ENCODE measurements at places on chromosomes 12 and 14. TPM values are rescaled to one million over a fixed set of nuclear protein-coding genes. Genes with fewer than 3 reads are reported as not detected.

DNA sequence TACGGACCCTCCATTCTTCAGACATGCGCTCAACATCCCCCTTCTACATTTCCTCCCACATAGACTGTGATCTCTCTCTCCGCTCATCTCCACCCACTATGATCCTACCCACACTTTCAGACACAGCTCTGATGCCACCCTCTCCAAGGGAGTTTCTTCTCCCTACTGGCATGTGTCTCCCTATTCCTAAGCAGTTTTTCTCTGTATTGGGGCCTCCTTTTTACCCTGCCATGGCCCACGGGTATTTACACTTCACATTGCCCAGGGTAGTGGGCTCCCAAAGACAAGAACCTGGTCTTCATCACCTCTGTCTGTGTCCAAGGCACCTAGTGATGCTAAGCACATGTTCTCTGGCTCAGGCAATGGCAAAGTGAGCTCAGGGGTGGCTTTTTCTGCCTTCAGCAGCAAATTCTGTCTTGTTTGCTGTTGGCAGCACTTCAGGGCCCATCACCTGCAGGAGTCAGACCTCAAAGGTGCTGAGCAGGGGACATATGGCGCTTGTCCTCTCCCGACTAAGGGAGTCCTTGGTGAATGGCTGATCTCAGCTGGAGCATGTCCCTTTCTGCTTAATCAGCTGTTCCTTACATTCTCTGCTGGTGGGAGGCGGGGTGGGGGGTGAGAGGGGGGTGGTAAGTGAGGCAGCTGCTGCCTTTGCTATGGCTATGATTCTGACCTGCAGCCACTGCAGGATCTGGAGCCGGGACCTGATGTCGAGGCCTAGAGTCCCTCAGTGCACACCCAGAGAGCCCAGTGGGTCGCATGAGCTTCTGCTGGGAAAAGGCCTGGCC lies 256.8 kb downstream of the PCNX1 start:
- no peak for DNase-seq

DNA sequence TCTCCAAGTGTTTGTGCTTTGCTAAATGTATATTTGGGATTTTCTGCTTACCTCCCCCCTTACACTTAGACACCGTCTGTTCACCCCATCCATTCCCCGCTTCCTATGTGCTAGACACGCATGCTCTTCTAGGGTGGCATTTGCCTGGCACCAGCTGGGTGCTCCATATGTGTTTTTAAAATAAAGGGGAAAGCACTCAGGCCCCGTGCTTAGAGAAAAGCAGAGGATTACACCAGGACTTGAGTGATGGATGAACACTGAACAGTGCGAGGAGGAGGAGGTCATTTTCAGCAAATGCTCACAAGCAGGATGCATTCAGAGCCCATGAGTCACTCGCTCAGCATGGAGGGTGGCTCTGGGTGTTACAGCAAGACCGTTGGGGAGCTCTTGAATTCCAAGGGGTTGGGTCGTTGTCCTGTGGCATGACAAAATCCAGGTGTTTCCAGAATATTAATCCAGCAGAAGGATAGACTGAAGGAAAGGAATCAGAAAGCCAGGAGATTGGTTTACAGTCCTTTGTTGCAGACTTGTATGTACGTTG lies 2.9 kb upstream of the BDKRB1 start:
- DNase-seq = no peak

DNA sequence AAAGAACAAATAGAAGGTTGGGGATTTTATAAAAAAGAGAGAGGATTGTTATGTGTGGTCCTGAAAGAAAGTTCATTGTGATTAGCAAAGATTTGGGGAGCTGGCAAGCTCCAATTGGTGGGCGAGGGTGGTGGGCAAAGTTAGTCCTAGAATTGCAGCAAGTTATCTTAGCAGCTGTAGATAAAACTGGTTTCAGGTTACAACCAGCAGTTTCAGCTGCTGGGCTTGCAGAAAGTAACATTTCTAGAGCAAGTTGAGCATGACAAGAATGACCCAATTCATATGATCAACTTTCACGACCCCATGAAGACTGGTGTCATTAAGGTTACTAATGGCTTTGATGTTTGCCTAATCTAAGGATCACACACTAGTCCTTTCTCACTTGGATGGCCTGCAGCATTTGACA lies 177.9 kb upstream of the NUDT4 start:
- no peak for DNase-seq

GRCh38 chr12:15707516-15708199 lies 81.5 kb downstream of the EPS8 start:
- no peak for DNase-seq

LRRIQ1 gene
- total RNA-seq = not detected
